ENCODE measurements at places on chromosomes 11 and 22.
A peak's percentile ranks its signal among the peaks of the same experiment; 100 is the strongest.

- no peak for DNase-seq
Measured at GRCh38 chr11:111793863-111794262, 27.7 kb upstream of the PPP2R1B start.

DNA sequence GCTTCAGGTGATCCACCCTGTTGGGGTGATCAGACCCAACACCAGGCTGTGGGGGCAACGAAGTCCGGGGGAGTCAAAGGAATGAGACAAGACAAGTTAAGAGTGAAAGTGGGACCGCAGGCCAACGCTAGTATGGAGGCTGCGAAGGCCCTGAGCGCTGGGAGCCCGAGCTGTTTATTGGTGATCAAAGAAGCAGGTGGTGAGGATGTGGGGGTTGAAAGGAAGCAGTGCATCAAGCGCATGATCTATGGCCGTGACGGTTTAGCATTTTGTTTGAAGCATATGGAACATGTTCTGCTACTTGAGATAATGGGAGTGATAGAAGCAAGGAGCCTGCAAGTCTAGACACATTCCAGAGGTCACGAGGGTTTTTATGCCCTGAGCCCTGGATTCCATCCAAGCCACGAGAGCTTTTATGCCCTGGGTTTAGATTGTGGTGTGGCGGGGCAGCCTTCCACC is 49.5 kb downstream of the MCHR1 start:
- peak; percentile 83 for DNase-seq

DNA sequence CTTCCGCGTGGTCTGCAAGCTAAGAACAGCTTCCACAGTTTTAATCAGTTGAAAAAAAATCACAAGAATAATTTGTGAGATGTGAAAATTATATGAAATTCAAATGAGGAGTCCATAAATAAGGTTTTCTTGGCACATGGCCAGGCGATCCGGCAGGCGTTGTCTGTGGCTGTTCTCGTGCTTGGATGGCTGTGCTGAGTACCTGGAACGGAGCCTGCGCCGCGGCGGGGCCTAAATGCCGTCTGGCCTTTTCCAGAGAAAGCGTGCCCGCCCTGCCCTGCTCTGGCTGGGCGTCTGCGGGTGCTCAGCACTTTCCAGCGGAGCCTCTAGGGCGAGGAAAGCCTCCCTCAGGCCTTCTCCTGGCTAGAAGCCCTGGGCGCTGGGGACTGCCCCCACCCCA is 41.8 kb downstream of the OSBPL5 start:
- no peak for DNase-seq

- no peak for DNase-seq
Measured at GRCh38 chr11:75068993-75069392, 27.7 kb downstream of the OR2AT4 start.

GRCh38 chr11:22674470-22675439 is 8.3 kb downstream of the GAS2 start:
- DNase-seq: no peak

DNA sequence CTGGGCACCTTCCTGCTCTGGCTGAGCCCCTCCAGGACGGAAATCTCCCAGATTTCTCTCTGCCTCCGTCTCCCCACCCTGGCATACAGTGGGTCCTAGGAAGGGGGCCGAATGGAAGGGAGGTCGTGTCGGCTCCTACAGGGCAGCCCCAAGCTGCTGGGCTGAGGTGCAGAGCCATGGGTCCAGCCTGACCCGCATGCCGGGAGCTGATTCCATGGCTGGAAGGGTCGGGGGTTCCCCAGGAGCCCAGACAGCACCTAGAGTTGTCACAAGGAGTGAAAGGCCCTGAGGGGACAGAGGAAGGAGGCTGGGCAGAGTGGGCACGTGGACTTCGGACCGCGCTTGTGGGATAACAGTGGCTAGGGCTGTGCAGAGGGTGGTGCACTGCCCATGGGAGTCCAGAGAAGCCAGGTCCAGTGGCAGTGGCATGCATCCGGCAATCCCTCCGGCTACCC is 16.5 kb downstream of the CCND1 start:
- DNase-seq: no peak

DNA sequence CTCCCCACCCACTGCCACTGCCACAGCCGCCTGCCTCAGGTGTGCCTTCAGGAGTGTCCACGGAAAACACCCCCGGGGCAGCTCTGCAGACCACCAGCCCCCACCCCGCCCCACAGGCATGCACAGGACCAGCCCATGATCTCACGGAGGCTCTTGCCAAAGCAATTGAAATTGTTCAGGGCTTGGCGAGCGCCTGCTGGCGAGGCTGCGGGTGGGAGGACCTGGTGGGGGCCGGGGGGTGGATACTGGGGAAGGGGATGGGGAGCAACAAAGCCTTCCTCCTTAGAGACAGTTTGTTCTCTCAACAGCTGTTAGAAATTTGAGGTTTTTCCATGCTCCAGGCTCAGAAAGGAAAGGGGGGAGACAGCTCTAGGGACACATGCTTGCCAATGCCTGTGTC is 274.7 kb downstream of the MN1 start:
- no peak for DNase-seq

DNA sequence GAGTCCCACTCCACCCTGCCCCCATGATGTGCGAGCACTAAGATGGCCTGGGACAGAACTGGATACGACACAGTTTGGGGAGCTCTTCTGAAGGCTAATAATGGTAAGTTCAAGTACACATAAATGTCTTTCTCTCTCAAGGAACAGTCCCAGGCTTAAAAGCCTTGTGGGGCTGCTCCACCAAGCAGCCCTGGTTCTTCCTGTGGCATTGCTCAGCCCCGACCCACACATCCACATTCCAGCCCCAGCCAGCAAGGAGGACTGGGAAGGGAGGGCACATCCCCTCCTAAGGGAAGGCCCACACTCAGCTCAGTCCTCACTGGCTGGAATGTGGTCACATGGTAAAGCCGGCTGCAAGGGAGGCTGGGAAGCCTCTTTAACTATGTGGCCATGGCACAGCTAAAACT is 13.3 kb upstream of the MB start:
- DNase-seq: no peak

GRCh38 chr22:17957693-17958092 is 66.7 kb downstream of the MICAL3 start:
- no peak for DNase-seq

- DNase-seq: no peak
Measured at GRCh38 chr22:49290711-49291110, 537.0 kb downstream of the BRD1 start.

DNA sequence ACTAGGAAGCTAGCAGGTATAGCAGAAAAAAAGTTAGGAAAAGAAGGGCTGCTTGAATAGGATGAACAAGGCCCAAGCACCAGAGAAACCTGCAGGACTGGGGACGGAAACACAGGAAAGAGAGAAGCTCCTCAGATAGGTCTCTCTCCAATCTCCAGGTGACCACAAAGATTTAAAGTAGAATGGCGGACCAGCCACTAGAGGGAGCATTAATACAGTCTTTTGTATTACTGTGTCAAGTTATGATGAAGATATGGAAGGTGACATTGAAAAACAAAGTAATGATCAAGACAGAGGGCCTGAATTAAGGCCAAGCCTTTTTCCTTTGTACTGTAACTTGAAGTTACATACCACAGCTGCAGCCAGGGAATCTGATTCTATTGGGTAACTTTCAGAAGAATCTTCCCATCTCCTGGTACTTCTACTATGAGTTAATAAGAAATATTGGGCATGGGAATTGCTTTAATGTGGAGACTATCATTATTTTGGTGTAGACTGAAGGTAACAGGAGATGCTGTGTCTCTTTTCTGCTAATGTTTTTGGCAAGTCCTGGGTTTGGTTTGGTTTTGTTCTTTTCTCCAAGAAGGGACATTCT is 33.8 kb downstream of the OR2AG2 start:
- DNase-seq: peak; percentile 26

- DNase-seq: no peak
Measured at GRCh38 chr11:11512502-11512901, 109.3 kb downstream of the GALNT18 start.

- no peak for DNase-seq
Measured at GRCh38 chr11:72899238-72899637, 85.0 kb downstream of the ATG16L2 start.

DNA sequence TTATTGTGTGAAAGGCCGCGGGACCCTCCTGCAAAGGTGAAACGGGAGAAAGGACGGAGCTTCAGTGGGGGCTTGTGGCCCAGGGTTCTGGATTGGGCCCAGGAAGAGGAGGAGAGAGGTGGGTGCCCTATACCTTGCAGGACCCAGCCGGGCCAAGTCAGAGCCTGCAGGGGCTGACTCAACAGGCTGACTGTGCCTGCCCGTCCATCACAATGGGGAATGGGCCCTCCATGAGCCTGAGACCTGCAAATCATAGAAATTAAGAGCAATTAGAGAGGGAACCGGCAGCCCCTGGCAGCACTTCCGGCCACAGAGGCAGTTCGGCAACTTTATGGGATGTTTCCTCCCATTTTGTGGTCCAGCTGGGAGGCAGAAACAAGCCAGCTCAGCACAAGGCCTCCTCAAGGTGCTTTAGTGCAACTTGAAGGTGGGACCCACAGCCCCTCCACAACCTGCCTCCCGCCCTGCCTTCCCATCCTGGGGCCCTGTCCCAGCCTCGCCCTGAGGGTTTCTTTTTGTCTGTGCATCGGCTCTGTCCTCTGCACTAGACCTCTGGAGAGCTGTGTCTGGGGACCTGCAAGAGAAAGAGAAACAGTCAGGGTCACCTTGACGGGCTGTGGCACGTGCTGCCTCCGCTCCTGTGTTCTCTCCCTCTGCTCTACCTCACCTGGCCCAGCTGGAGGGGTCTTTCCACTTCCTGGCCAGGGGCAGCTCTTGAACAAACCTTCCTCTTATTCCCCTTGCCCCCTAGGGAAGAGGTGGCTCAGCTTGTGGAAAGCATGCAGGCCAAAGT is 19.1 kb upstream of the NECTIN1 start:
- DNase-seq: no peak

GRCh38 chr22:17976121-17976520 is 48.2 kb downstream of the MICAL3 start:
- no peak for DNase-seq

GRCh38 chr22:44892243-44892642 is 117.6 kb downstream of the PHF21B start:
- DNase-seq: no peak

DNA sequence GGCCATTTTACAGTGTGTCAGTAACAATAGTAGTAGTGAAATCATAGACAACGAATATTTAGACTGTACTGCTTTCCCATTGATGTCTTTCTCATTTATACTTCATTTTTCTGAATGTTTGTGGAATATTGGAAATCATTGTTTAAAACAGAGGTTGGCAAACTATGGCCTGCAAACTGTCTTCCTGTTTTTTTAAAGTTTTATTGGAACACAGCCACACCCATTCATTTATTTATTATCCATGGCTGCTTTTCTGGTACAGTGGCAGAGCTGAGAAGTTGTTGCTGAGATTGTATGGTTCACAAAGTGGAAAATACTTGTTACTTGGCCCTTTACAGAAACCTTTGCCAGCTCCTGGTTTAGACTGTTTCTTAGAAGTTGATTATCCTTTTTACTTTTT is 13.7 kb downstream of the FAR1 start:
- DNase-seq: no peak

- DNase-seq: no peak
Measured at GRCh38 chr11:111230122-111230465, 15.4 kb upstream of the POU2AF2 start.

DNA sequence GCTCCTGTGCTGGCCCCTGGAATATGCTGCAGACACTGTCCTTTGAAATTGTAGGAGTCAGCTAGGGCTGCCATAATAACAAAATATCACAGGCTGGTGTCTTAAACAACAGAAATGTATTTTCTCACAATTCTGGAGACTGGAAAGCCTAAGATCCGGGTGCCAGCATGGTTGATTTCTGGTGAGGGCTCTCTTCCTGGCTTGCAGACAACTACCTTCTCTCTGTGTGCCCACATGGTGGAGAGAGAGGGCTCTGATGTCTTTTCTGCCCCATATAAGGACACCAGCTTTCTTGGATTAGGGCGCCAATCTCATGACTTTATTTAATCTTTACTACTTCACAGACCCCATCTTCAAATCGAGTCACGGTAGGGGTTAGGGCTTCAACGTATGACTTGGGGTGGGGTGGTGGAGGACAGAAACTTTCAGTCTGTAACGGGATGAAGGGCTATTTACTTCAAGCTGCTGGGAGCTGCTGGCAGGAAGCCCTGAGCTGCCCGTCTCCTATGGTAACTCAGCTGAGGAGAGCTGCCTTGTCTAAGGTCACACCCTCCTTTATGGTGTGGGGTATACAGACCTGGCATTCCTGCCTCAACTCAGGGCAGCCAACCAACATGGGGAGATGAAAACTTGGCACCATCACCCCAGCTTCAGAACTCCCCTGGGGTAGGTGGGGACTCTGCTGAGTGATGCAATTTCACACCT is 142.9 kb upstream of the ZBED5 start:
- DNase-seq: no peak

DNA sequence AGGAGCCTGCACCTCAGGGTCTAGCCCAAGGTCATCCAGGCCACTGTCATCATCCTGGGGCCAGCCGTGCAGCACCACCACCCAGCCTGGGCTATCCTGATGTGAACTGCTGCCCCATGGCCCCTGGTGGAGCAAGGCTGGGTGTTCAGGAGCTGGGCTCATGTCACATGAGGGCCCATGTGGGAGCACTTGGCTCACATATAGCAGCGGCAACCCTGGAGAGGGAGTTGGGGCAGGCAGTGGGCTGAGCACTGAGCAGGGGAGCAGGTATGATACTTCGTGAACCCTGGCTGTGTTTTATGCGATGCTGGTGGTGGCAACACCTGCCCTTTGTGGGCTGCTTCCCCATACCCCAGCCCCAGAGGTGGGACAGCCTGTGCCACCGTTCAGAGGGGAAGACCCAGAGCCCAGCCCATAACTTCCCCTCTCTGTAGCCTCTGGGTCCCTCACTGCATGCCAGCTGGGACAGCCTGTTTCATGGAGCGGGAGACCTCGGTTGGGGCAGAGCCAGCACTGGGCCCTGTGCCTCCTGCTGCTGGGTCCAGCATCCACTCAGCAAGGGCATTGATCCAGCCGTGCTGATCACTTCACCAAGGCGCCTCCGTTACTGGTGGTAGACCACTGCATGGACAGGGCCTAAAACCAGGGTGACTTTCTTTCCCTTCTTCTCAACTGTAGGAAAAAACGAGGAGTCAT is 62.5 kb upstream of the SUSD2 start:
- DNase-seq: no peak

DNA sequence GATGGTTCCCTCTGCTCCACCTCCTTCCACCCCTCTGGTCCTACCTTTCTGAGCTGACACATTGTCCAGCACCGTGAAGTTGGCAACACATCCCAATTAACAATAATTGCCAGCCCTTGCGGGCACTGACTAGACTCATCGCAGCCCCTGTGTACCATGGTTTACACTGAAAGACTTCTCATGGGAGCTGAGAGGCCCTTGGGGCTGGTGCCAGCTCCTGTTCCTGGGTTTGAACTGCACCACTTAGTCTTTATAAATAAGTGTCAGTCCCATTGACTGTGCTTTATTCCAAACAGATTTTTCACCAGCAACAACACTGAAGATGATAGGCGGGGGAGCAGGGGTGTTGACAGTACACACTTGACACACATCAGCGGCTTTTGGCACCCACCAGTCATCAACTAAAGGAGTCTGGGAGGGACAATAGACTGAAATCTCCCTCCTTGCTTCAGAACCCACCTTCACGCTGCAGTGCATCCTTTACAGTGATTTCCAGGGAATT is 447.3 kb downstream of the NTM start:
- DNase-seq: no peak

- DNase-seq: no peak
Measured at GRCh38 chr11:133801356-133801755, 44.0 kb downstream of the SPATA19 start.

- peak; percentile 55 for DNase-seq
Measured at GRCh38 chr22:24175160-24175808, 6.0 kb upstream of the SUSD2 start.

GRCh38 chr11:130711193-130711592 is 205.1 kb downstream of the SNX19 start:
- no peak for DNase-seq

GRCh38 chr11:40032331-40032730 is 1427.1 kb downstream of the LRRC4C start:
- DNase-seq: no peak

- DNase-seq: no peak
Measured at GRCh38 chr11:44446996-44447771, 118.3 kb upstream of the CD82 start.
